Natural killer cell (primary cell): ENCODE measurements at places on chromosomes 16 and 17.
A peak's percentile ranks its signal among the peaks of the same experiment; 100 is the strongest.

DNA sequence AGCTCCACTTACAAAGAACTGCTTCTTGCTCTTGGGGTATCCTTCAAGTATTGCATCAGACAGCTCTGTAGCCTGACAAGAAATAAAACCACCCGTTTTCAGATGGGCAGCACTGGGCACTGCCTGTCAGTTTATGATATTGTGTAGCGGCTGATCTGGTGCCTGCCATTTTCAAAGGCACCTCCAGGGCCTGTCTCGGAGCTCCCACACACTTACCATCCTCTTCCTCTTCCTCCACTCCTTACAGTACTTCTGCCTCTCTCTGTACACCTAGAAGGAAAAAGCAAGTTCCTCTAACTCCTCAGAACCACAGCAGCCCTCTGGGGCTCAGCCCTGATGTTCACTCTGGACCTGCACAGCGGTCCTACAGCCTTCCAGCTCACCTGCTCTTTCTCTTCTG is 4.4 kb downstream of the PSMC3IP start:
- no peak for DNase-seq

DNA sequence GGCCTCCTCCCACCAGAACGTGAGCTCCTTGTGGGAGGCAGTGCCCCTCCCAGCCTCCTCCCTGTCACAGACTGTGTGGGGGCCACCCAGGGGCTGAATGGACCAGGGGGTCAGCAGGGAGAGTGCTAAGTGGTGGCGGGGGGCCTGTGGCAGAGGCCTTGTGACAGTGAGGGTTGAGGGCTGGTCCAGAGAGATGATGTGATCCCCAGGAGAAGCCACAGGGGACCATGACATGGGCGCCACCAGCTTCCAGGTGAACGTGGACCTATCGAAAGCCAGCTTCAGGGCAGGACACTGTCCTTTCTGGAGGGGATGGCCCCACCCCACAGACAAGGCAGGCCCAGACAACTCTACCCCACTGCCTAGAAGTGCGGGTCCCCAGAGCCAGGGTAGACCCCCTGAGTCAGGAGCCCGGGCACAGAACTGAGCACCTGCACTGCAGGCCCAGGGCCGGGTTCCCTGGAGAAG is 3.1 kb downstream of the SPSB3 start:
- DNase-seq, result no peak

- no peak for DNase-seq
Measured at GRCh38 chr17:48139944-48140343, 32.4 kb downstream of the SNX11 start.

DNA sequence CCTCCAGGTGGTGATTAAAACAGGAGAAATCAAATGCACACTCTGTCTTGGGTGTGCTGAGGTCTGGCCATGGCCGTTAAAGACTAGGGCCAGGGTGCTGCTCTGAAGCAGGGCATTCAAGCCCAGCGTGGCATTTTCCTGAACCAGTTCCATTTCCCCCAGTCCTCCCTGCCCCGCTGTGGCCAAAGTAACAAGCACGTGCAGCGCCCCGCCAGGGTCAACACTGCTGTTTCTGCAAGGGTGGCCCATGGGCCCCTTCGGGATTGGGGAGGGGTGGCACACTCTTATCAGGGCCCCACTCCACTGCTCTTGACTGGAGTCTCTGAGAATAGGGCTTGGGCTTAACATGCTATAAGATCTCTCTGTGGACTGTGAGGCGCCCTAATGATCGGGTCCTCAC is 72.9 kb downstream of the IL21R start:
- no peak for DNase-seq

DNA sequence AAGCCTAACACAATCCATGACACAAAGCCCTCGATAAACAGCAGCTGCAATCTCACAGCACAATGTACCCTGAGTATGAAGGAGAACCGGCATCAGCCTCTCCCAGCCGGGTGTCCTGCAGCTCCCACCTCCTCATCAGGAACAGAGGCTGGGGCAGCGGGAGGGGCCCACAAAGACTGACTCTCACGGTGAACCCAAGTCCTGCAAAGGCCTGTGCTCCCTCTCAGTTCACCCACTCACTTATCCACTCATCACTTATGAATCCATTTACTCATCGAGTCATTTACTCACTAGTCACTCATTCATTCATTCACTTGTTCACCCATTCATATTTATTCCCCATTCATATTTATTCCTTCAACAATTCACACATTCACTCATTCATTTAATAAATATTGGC is 11.6 kb downstream of the ZNF423 start:
- no peak for DNase-seq

- DNase-seq, result peak; percentile 50
Measured at GRCh38 chr17:19237389-19238166, 412 bp downstream of the EPN2 start.

- no peak for DNase-seq
Measured at GRCh38 chr16:50393858-50394802, 25.3 kb upstream of the BRD7 start.
